Aorta (tissue), 5 donors: ENCODE measurements at places on chromosomes 3 and 15.

- DNase-seq, result no peak
Observed at GRCh38 chr3:108477511-108478147, 32.8 kb downstream of the MYH15 start.

DNA sequence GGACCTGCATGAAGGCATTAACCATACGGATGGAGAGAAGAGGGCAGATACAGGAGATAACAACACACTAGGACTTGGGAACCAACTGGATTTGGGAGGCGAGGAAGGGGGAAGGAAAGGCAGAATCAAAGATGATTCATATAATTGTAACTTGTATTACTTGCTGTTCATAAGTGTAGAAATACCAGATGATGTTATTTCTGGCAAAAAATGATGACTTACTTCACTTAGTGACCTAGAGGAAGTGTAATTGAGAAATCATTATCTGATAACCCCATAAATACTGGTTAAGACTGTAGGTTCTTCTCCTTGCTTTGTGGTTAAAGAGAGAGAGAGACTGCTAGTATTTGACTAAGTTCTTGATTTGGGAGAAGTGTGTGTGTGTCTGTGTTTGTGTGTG lies 50.5 kb upstream of the GK5 start:
- no peak for DNase-seq

DNA sequence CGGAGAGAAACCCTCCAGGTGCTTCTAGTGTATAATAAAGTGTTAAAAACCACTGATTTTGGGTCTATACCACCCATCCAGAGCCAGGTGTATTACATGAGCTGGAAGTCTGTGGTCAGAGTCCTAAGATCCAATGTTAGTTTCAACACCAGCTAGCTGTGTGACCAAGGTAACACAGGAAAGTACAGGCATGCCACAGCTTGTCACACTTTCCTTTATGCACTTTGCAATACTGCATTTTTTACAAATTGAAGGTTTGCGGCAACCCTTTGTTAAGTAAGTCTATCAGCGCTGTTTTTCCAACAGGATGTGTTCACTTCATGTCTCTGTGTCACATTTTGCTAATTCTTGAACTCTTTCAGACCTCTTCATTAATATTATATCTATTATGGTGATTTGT lies 201.3 kb upstream of the PRICKLE2 start:
- no peak for DNase-seq

DNA sequence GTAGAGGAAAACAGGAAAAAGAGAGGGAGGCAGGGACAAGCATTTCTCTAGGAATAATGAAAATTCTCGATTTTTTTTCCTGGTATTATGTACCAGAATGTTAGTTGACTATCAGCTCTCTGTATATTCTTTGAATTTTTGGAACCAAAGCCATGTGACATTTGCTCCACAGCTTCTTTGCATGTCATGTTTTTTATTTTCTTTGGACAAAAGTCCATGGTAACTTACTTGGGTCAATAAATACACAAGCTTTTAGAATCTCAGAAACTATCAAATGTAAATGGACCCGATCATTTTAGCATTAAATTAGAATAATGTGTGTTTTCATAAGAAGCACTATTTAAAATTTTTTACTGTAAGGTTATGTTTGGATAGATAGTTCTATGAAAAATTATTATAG lies 320.5 kb downstream of the ZIC1 start:
- DNase-seq, result no peak

DNA sequence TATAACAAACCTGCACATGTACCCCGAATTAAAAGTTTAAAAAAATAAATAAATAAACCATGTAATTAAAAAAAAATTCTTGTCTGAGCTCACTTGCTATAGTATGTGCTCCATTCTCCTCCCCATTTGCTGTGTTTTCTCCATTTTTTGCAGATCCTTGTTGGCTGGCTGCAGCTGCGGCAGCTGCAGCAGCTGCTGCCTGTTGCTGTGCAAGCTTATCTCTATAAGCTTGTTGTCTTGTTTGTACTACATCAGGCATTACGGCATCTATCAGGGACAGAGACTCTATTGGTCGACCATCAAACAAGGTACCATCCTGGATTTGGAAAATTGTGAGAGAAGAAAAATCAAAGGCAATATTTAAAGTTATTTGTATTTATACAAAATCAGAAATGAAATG lies 145.9 kb downstream of the TBL1XR1 start:
- no peak for DNase-seq

DNA sequence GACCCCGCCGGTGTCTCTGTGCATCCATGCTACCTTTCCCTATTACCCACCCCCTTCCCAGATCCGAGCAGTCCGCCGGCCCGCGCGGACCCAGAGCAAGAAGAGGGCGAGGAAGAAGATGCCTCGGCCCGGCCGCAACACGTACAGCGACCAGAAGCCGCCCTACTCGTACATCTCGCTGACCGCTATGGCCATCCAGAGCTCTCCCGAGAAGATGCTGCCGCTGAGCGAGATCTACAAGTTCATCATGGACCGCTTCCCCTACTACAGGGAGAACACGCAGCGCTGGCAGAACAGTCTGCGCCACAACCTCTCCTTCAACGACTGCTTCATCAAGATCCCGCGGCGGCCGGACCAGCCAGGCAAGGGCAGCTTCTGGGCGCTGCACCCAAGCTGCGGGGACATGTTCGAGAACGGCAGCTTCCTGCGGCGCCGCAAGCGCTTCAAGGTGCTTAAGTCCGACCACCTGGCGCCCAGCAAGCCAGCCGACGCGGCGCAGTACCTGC lies 788 bp downstream of the FOXB1 start:
- peak; percentile 78 for DNase-seq

DNA sequence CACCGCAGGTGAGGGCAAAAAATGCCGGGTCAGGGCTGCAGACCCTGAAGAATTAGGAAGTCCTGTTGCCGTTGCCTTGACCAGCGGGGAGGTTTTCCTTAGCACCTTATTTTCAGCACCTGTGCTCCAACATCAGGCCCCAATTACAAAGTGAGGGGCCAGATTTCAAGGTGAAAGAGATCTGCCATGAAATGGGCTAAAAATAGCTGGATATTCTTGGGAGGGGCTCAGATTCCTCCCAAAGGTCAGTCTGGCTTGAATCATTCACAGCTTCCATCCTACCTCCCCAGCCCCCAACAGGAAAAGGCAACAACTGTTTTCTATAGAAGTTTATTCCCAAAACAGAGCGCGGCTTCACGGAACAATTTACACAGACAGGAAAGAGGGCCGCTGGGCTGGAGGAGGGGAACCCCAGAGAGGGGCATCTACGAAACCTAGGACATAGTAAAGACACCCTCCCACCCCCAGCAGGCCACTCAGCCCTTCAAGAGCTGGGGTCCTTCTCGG lies 941 bp upstream of the SLC26A6 start:
- DNase-seq, result no peak

- no peak for DNase-seq
Observed at GRCh38 chr3:71391361-71391760, 192.2 kb downstream of the FOXP1 start.

DNA sequence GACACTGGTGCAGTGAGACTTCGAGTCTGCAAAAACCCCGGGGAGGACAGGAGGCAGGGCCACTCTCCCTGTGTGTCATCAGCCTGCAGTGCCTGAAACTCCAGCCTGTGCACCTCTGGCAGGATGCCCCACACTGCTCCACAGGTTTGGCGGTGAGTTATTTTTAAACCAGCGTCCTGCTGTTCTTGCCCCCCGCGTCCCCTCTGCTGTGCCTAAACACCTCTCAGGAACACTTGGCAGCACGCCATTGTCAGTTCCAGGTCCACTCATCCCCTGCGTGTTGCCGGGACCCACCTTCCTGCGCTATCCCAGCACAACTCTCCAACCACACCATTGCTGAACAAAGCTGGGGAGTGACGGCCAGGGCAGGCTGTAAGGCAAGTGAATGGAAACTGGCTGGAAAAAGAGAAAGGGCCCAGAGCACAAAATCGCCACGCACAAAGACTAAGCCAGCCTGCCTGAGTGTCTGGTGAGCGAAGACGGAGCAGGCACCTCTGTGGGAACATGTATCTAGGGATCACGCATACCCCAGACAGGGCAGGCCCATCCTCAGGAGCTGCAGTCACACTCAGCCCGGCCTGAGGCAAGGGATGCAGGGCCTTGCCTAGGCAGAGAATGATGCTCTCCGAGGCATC lies 3.1 kb upstream of the PLA2G4F start:
- DNase-seq, result no peak

GRCh38 chr3:45626096-45626887 lies 31.7 kb downstream of the LIMD1 start:
- no peak for DNase-seq

GRCh38 chr15:43513550-43513949 lies 3.9 kb upstream of the MAP1A start:
- no peak for DNase-seq

GRCh38 chr15:27723821-27724220 lies 375.3 kb downstream of the OCA2 start:
- DNase-seq, result no peak

GRCh38 chr3:115885621-115886020 lies 262.3 kb downstream of the GAP43 start:
- no peak for DNase-seq

DNA sequence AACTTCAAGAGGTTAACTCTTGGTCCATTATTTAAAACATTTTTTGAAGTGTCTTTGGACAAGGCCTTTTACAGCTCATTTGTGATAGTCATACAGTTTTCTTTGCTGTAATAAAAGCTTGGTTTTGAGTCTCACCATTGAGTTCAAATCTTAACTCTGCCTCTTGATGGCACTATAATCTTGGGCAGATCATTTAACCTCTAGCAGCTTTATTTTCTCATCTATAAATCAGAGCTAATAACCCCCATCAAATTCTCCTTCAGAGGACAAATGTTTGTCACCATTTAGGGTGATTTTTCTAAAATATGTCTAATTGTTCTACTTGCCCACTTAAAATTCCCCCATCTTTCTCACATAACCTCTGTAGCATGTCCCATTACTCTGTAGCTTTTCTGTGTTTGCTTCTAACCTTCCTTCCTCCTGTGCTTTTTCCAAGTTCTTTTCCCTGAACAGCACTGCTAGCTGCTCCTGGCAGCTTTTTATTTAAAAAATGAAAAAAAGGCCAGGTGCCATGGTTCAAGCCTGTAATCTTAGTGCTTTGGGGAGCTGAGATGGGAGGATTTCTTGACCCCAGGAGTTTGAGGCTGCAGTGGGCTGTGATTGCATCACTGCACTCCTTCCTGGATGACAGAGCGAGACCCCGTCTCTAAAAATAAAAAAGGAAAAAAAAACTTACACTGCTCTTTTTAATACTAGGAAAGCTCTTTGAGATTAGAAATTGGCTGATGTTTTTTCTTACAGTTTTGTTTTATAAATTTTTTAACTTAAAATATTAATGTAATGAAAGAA lies 28.5 kb downstream of the UBE2E1 start:
- DNase-seq, result no peak

- DNase-seq, result no peak
Observed at GRCh38 chr15:98715890-98716443, 67.6 kb downstream of the IGF1R start.

- no peak for DNase-seq
Observed at GRCh38 chr3:171890398-171890797, 47.2 kb downstream of the TMEM212 start.

GRCh38 chr3:25823314-25823713 lies 33.4 kb downstream of the OXSM start:
- no peak for DNase-seq

DNA sequence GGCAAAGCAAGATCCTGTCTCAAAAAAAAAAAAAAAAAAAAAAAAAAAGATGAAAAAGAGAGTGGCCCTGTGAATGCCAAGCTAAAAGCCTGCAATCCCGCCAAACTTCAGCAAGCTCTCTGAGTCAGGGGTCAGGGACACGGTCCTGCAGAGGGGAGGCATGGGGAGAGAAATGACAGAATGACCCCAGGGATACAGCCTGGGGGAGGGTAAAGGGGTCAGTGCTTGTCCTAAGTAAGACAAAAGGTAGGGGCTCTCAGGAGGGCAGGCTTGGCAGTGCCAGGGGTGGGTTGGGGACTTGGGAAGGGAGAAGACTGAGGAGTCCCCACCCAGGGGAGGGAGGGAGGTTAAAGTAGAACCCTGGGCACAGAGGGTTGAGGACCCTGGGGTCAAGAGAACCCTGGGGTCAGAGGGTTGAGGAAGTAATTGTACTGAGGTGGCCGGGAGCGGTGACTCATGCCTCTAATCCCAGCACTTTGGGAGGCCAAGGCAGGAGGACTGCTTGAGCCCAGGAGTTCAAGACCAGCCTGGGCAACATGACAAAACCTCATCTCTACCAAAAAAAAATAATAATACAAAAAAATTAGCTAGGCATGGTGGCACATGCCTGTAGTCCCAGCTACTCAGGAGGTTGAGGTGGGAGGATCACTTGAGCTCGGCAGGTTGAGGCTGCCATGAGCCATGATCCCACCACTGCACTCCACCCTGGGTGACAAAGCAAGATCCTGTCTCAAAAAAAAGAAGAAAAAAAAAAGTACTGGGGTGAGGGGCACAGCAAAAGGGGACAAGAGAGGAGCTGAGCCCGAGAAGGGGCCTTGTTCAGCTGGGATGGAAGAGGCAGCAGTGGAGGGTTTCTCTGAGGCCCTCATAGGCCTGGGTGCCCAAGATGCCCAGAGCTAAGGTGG lies 5.2 kb upstream of the SEMA3B start:
- DNase-seq, result no peak

- DNase-seq, result no peak
Observed at GRCh38 chr3:75260-75659, 121.3 kb upstream of the CHL1 start.

DNA sequence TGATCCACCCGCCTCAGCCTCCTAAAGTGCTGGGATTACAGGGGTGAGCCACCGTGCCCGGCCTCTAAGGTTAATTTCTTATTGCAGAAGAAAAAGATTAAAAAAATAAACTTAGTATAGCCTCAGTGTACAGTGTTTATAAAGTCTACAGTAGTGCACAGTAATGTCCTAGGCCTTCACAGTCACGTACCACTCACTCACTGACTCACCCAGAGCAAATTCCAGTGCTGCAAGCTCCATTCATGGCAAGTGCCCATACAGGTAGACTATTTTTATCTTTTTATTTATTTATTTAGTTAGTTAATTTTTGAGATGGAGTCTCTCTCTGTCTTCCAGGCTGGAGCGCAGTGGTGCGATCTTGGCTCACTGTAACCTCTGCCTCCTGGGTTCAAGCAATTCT lies 3.2 kb upstream of the FLNB start:
- no peak for DNase-seq

- DNase-seq, result no peak
Observed at GRCh38 chr3:179404307-179404706, 47.0 kb downstream of the GNB4 start.

DNA sequence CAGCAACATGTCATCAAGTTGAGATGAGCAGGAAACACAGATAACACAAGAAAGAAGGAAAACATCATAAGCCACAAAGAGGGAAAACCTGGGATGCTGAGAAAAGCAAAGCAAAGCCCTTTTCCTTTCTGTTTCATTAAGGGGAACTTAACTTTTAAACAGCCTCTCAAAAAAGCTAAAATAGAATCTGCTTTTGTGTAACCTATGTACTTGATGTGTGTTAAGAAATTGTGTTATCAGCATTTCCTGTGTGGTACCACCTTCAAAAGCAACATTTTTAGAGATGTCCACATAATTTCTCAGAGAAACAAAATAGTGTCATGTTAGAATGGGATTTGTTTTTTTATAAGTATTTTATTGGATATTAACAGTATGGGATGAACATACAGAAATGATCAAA lies 206.2 kb downstream of the IL20RB start:
- no peak for DNase-seq

GRCh38 chr15:32649342-32649741 lies 7.8 kb downstream of the SCG5 start:
- DNase-seq, result no peak
